ENCODE measurements at places on chromosomes 2 and 18.
A peak's percentile ranks its signal among the peaks of the same experiment; 100 is the strongest.

- DNase-seq: no peak
Measured at GRCh38 chr2:72236445-72237067, 88.9 kb upstream of the CYP26B1 start.

- peak; percentile 99 for DNase-seq
Measured at GRCh38 chr2:135530313-135531230, at the start of gene ZRANB3. ZRANB3 (minus strand) TSS chr2:135531218.

DNA sequence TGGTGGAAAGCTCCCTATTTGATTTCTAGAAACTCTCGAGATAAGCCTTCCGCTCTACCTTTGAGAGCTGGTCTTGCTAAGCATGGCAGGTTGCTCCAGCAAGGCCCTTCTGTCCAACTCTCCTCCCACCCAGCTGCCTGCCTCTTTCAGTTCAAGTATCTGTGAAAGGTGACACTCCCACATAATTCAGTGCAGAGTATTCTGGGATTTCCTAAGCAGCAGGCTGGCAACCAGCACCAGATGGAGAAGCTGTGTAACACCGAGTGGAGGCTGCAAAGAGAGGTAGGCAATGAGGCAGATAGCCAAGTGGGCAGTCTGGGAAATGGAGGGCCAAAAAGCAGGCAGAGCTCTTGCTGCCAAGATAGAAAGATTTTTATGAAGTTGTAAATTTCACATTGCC is 88.4 kb upstream of the CAVIN2 start:
- peak; percentile 40 for DNase-seq

- no peak for DNase-seq
Measured at GRCh38 chr2:26648516-26648915, 7.3 kb upstream of the CIB4 start.

- peak; percentile 67 for DNase-seq
Measured at GRCh38 chr2:191611614-191612013, 66.3 kb upstream of the NABP1 start.

- no peak for DNase-seq
Measured at GRCh38 chr2:27021253-27022049, 11.3 kb upstream of the TMEM214 start.

- no peak for DNase-seq
Measured at GRCh38 chr18:79921984-79922965, 29.2 kb downstream of the SLC66A2 start.

- no peak for DNase-seq
Measured at GRCh38 chr2:105504459-105504858, 105.6 kb upstream of the FHL2 start.

GRCh38 chr18:61651145-61651879 is 241.5 kb downstream of the RNF152 start:
- no peak for DNase-seq

- DNase-seq: no peak
Measured at GRCh38 chr2:239399921-239400595, 762 bp downstream of the HDAC4 start.

DNA sequence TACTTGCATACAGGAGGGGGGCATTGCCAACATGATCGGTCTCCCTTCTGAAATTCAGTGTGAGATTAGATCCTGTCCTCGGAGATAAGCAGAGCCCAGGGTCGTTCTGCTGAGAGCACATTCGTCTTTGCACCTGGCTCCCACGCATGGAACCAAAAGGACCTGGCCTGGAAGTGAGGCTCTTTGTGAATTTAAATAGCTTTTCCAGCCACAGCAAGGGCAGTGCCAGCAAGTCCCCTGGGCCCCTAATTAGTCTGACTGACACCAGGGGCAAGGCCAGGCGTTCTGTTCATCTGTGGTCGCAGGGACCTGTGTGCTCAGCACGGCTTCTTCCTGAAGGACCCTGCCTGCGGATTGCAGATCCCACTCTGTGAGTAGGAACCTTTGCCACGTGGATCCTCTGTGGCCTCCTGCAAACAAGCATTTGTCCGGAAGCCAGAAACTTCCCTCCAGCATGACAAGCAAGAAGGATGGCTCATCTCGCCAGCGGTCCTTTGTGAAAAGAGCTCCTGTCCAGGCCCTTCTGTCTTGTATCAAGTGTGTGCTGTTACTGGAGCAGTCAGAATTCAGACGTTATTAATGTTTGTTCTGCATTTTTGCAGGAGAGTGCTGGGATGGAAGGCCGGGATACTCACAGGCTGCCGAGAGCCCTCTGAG is 128.7 kb downstream of the TPO start:
- DNase-seq: no peak

DNA sequence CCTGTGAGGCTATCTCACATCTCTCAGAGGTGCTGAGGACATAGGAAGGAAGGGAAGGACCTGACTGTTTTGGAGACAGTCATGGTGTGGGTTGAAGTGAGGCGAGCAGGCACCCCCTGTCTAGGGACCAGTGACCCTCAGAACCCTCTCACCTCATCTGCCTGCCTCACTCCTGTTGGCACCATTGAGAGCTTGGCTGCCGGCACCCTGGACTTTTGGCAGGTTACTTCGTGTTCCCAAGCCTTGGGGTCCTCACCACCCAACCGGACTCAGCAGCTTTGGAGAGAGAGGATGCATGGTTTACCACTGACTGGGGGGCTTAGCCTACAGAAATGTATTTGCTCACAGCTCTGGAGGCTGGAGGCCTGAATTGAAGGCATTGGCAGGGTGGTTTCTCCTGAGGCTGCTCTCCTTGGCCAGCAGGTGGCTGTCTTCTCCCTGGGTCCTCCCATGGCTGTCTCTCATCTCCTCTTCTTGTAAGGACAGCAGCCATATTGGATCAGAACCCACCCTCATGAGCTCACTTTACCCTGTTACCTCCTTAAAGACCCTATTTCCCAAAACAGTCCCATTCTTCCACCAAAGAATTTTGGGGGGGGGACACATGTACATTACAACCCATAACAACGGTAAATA is 142.0 kb downstream of the TSN start:
- no peak for DNase-seq

Data from Ammon's horn (tissue), 1 donor.